ENCODE measurements at places on chromosomes 3 and 15.

GRCh38 chr3:49998326-49998725, 58.4 kb downstream of the RBM6 start:
- no peak for DNase-seq

GRCh38 chr3:127702151-127702578, 29.4 kb downstream of the ABTB1 start:
- DNase-seq: no peak

DNA sequence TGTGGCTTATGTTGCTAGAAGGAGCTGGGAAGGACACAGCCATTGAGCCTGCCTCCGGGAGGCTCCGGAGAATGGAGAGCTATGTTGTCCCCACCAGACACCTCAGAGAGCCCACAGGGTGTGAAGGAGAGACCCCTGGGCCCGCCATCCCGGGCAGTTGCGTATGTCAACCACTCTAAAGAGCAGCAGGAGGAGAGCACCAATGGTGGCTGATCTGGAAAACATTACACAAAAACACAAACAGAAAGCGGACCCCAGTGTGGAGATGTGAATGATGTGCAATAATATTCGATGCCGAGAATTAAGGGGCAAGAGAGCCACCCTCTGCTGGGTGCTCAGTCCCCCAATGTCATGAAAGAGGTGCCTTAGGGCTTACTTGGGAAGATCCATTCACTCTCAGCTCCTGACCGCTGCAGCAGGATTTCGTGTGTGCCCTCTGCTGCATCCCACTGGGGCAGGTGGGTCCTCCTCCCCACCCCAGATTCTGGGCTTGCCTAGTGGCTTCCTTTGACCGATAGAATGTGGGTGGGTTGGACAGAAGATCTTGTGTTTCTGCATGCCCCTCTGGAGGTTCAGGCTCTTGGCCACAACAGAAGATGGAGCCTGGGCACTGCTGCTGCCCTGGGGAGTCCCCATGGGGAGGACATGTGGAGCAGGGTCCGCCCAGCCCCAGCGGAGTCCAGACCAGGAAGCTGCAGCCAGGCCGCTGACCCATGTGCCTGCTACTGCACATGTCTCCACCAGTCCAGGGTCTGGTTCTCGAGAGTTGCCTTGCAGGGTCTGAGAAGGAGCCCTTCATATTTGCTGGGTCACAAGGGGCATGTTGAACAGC, 245.3 kb downstream of the OCA2 start:
- no peak for DNase-seq

GRCh38 chr3:3013317-3014052, 96.7 kb downstream of the IL5RA start:
- no peak for DNase-seq

- DNase-seq: peak; percentile 6
These were observed at the start of gene TRIM71 for GRCh38 chr3:32817558-32818228. TRIM71 (plus strand) TSS chr3:32817997; CDS start chr3:32818081, 84 bp downstream.

DNA sequence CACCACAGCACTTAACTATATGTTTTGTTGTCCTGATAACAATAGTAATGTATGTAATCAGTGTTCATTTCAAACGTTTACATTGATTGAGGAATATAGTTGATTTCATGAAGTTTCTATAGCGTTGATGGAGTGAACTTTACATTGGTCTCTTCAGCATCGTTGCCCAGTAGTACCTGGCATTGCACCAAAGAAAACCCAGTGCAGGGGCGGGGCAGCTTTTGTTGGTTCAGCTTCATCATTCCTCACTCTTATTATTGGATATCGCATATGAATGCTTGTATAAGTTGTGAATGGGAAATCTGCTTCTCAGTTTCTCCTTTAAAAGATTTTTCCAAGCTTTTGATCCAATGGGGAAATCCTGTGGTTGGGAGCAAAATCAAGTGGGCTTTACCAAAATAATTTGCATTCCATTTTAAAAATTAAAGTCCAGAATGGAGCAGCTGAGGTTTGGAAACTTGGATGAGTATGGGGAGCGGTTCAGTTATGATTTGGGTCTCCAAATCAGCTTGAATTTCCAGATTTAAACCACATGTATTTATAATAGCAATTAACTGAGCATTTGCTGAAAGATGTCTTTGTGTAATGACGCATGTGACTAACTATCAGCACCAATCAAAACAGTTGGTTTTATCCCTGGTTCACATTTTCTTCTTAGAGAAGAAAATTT, 213.7 kb downstream of the ALCAM start:
- DNase-seq: no peak

DNA sequence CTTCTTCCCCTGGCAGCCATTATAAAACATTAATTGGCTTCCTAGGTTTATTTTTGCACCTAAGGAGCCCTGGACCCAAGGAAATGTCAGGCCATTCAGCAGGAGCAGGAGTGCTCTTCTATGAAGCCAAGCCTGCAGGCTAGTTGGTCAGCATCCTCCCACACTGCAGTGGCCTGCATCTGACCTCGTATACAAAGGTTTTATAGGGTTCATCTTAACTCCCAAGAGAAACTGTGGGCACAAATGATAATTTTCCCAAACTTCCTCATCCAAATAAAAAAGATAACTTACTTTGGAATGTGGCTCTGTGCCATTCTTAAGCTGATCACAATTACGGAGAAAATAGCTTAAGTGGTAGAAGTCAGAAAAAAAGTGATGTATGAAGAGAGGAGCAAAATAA, 19.4 kb downstream of the PLSCR1 start:
- DNase-seq: no peak

DNA sequence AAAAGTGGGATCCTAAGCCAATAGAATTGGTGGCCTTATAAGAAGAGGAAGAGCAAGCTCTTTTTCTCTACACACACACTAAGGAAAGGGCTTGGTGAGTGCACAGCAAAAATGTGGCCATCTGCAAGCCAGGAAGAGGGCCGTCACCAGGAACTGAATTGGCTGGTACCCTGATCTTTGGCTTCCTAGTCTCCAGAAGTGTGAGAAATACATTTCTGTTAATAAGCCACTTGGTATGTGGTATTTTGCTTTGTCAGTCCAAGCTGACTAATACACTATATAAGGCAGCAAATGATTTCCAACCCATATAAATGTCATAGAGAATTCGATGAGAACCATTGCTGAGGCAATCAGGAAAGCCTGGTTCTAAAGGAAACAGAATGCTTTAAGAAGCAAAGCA, 816.3 kb upstream of the SEMA6D start:
- DNase-seq: no peak

GRCh38 chr15:70353606-70354345, 256.1 kb upstream of the TLE3 start:
- no peak for DNase-seq

DNA sequence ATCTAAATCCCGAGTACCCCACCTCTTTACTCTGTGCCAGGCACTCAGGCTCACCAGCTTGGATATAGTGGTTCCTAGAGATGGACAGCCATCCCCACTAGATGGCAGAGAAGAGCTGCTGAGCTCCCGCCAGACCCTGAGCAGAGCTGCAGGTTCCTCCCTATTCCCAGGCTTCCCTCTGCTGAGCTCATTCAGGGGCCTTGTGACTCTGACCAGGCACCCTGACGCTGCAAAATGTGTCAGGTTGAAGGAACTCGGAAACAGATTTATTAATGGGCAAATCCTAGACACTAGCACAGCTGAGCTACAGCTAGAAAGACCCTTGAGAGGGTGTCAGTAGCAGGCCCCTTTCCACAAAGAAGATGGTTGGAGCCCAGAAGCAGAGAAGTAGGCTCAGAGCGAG, 38.2 kb upstream of the RHO start:
- DNase-seq: peak; percentile 77

DNA sequence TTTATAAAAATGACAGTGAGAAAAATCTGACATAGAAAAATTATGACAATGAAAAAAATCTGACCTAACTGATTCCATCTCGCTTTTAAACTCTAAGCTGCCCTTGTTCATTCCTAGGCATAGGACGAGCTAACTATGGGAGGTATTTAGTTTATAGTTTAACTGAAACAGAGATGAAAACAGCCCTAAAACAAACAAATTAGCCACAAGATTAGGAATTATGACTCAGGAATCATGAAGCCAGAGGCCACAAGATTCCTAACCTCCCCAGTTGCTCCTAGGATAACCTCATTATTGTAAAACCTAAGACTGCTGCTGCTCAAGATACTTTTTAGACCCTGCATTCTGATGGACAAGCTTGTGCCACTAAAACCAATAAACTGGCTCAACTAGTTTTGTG, 122.7 kb upstream of the MNS1 start:
- no peak for DNase-seq

GRCh38 chr3:159919873-159920272, 68.8 kb upstream of the IL12A start:
- no peak for DNase-seq

- no peak for DNase-seq
These were observed 11.3 kb upstream of the CHST14 start for GRCh38 chr15:40459391-40460015.

GRCh38 chr3:112810561-112810960, 36.1 kb downstream of the CD200R1L start:
- DNase-seq: no peak

- no peak for DNase-seq
These were observed 583 bp downstream of the IL17RE start for GRCh38 chr3:9903238-9903624.

DNA sequence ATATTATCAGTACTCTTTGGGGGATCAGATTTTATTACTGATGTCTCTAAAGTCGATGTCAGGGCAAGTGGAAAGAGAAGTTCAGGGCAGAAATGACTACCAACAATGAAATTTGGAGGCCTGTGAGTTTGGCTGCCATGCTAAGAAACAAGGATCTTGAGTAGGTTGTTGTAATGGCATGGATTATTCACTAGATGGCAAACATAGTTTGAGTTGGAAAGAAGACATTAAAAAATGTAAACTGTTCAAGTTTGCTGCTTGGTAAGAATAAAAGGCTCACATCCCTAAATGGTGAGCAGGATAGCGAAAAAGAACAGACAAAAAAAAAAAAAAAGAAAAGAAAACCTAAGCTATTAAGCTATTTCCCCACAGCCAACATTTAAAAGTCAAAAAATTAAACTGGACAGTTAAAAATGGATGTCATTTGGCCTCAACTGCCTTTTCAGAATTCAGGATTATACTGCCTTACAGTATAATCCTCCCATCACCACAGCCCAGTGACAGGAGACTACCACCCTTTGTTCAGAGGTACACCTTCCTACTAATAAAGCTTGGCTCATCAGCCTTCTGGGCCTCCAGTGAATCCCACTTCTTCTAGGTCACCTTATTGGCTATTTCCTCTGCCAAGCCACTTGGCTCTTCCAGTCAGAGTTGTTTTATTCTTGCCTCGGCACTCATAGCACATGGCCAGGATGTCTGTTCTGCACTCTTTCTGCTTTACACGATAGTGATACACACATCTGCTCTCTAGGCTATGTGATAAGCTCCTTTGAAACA, 163.7 kb downstream of the PLD1 start:
- DNase-seq: peak; percentile 23

GRCh38 chr3:45095916-45096526, 50.2 kb downstream of the CDCP1 start:
- DNase-seq: no peak

DNA sequence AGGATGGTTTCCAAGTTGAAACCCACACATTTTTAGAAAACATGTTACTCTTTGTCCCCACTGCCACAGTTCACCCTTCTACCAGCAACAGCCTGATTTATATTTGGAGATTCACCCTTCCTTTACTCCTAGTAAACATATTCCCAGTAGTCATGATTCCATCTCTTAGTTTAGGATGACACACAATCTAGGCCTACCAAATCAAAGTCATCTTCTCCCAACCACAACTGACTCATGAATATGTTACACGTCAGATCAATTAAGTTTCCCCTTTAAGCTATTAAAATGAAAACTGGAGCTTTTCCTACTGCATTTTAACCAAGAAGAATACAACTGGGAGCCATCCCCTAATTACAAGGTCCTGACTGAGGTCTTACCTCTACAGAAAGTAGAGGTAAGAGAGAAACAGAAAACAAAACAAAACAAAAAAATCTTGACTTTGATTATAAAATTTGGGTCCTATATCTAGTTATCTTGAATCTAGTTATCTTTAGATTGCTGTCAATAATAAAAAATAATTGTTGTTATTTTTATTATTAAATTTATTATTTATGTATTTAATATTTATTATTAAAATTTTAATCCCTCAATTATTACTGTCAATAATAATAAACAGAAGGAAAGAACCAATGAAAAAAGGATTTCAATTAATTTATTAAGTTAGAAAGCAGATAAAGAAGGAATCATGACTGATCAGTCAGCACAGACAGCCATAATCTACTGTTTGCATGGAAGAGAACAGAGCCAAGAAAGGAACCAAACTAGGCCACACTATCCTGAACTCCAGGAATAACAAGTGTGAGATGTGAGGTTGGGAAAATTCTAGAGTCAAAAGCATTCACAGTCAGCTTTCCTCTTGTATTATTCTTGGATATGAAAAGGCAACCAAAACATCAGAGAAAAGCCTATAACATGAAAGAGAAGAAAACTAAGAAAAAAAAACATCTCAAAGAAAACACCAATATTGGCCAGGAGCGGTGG, 12.5 kb downstream of the DPH6 start:
- DNase-seq: no peak
